ENCODE measurements at places on chromosomes 11 and 22. TPM values are rescaled to one million over a fixed set of nuclear protein-coding genes. Genes with fewer than 3 reads are reported as not detected.

DNA sequence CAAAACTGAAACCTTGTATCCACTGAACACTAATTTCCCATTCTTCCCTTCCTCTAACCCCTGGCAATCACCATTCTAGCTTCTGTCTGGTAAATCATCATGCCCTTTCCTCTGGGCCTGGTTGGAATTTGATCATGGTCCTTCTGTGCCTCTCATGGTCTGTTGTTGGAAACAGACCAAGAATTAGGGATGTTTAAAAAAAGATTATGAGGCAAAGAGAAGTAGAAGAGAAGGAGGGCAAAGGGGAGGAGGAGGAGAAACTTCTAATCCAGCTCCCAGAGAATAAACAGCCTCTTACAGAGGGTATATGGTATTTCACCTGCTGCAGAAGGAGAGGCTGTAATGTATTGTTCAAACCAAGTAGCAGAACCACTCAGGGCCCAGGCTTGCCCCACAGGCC, 10.6 kb downstream of the BCO2 start:
- DNase-seq: no peak

- DNase-seq: no peak
Measured at GRCh38 chr11:119316729-119317591, at the start of gene MCAM. TSS of gene MCAM (minus strand) at chr11:119317130. CDS start at chr11:119317101, 29 bp downstream.

GRCh38 chr22:37803639-37804351, 3.9 kb upstream of the GCAT start:
- DNase-seq: no peak

DNA sequence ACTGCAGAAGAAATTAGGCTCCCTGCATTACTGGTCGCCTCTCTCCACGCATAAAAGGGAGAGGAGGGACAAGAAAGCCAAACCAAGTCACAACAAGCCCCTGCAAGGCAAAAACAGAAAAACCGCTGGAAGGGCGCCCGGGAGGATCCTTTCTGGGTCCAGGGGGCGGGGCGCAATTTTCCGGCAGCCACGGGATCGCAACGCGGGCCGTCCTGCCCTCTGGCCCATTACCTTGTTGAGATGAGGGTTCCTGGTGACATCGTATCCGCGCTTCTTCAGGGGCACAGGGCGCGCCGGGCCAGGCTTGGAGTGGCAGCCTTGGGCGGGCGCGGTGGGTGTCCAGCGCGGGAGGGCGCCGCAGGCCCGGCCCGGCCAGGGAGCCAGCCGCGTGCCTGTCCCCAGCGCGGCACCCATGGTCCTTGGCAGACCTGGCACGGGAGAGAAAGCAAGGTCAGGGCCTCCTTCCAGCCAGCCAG, 847 bp downstream of the ME3 start:
- no peak for DNase-seq

- DNase-seq: no peak
Measured at GRCh38 chr11:69825941-69826340, 6.7 kb upstream of the FGF3 start.

GRCh38 chr11:119882316-119882715, 153.3 kb upstream of the NECTIN1 start:
- DNase-seq: no peak

GRCh38 chr11:61917334-61918109, at the start of gene RAB3IL1:
TSS of gene RAB3IL1 (minus strand) at chr11:61917566. CDS start at chr11:61917367, 199 bp downstream.
- no peak for DNase-seq

DNA sequence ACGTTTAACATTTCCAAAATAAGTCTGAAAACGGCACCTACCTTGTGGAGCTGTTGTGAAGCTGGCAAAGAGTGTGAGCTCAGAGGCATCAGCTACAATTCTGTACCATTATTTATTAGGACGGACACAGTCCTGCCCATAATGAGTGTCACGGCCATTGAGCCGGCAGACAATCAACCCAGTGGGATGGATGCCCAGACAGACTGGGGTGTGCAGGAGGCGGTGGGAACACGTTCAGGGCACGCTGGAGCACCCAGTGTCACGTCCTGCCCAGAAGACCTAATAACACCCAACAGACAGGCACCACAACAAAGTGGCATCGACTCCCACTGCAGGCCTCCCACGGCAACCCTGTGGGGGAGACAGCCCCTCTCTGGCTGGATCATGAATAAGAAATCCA, 34.5 kb downstream of the TPST2 start:
- no peak for DNase-seq

DNA sequence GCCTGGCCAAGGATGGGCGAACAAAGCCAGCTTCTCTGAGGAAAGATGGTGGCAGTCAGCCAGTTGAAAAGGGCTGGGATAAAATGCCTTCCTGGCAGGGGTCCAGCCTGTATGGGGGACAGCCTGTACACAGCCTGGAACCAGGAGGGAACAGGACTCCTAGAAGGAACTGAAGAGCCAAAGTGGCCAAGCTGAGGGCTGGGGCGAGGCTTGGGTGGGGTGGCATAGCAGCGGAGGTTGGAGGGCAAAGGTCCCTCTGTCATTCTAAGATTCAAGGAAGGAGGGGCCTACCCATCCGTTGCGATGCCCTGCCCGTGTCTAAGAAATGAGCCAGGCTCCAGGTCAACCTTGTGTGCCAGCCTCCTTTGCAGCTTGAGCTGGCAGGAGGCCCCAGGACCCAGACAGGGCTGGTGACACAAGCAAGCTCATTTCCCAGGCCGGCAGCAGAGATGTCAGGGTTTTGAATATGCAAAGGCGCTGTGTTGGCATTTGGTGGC, 22.6 kb downstream of the FADD start:
- no peak for DNase-seq

DNA sequence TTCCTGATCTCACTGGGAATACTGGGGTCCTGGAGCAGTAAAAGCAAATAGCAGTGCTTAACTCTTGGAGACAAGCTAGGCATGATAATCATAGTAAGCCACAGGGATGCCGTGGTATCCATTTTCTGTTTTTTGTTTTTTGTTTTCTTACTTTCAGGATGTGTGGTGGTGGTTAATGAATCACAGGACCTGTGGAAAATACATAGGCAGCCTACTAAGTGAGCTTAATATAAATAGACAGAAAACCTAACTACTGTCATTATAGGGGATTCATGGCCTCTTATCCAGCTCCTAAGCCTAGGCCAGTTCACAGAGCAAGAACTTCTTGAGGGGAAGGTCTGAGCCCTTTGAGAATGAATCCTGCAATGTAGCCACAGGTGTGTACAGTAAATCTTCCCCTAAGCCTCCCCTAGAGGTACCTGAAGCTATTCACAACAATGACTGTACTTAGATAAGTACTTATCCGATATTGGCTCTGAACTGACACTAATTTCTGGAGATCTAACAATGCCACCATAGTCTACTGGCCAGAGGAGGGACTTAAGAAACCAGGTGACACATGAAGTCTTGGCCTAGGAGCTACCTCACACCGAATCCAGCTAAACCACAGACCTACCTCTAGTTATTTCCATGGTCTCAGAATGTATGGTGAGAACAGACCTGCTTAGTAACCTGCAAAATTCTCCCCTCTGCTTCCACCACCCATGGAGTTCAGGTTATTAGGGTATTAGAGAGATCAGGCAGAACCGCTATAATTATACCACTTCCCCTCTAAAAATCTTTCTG, 83.6 kb downstream of the ENTHD1 start:
- DNase-seq: no peak

DNA sequence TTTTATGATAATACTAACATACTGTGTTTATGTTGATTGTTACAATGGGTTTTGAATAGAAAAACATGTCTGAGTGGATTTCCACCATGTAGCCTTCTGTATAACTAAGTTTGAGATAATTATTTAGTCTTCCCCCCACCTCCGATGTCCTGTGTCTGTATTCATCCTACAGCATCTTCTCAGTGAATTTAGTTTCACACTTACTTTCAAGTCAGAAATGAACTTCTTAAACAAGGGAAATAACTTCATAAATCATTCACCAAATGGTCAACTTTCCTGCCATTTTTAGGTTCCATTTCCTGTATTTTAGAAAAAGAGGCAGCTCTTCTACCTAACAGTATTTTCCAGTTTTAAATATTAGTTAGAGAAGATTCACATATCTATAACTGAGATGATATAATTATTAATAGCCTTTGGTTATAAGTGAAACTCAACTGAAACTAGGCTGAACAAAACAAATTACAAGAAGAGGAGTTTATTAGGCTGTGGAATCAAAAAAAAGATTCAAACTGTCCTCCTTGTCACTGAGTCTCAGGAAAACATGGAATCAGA, 3.5 kb downstream of the OR51B5 start:
- no peak for DNase-seq

DNA sequence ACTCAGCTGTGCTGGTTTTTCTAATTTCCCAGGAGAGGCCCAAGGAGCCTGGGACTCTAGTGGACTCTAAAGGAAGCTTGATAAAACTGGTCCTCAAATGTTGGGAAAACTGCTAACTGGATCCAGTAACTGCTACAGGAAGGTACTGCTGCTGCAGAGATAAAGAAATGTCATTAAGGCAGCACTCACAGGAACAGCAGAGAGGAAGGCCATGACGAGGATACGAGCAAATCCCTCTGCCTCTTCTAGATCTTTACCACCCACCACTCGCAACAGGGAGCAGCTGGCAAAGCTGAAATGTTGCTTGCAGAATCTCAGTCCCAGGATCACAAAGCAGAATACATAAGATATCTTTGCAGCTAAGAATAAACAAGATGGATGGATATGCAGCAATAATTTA, 23.5 kb downstream of the TTC28 start:
- no peak for DNase-seq

DNA sequence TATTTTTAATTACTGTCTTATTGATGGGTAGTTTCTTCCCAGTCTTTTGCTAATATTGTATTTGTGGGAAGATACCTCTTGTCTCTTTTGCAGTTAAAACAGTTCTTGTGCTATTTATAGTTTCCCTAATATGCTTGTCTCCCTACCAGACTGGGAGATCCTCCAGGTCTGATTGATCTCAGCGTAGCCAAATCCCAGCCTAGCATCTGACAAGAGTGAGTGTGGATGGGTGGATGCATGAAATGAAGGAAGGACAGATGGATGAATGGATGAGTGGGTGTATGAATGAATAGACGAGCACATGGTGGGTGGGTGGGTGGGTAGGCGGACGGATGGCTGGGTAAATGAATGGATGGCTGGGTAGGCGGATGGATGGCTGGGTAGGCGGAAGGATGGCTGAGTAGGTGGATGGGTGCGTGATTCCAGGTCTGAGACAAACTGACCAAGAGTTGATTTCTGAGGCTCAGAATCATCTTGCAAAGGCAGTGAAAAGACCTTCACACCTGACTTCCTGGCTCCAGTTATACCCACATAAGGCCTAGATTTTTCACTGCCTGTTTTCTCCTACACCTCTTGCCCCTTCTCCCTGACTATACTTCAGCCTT, 11.4 kb downstream of the DNAJB13 start:
- DNase-seq: no peak

GRCh38 chr11:8258784-8259183, 4.9 kb downstream of the LMO1 start:
- DNase-seq: no peak

DNA sequence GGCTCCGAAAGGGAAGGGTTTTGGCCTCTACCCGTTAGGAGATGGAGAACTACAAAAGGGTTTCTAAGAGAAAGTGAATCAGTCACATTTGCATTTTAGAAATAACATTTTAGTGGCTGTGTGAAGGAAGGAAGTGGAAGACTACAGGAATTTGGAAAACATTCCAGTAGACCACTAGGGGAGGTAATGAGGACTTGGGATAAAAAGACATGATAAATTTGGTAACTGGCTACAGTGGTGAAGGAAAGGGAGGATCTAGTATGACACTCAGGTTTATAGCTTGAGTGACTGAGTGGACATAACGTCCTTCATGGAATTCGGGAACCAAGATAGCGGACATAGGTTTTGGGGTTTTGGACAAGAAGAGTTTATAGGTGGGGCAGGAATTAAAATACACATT, 7.0 kb upstream of the RRM1 start:
- DNase-seq: no peak

GRCh38 chr11:95268391-95268790, 37.4 kb upstream of the SESN3 start:
- DNase-seq: no peak

- DNase-seq: no peak
Measured at GRCh38 chr11:62115085-62115694, 8.6 kb upstream of the INCENP start.

DNA sequence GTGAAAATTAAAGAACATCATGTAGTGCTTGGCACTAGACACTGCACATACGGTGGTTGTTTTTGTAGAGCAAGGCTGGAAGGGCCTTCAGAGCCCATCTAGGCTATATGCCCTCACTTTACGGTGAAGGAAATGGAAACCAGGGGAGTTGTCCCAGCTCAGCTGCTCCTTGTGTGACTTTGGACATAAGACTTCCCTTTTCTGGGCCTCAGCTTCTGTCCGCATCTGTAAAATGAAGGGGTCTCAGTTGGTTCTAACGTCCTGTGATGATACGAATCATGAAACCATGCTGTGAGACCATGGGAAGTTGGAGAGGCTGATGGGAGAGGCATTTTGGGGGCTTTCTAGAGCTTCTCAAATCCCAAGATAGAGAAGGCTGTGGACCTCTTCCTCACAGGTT, 4.7 kb downstream of the KCNE3 start:
- no peak for DNase-seq

CDC42EP2 gene
- 13.6 TPM for polyA plus RNA-seq

SLC22A25 gene
- polyA plus RNA-seq: not detected

CHRM1 gene
- 0.12 TPM for polyA plus RNA-seq

SLC16A8 gene
- polyA plus RNA-seq: 0.76 TPM

JAML gene
- 2.6 TPM for polyA plus RNA-seq

SLC35E4 gene
- 1.8 TPM for polyA plus RNA-seq

CARD18 gene
- polyA plus RNA-seq: not detected

PRCP gene
- polyA plus RNA-seq: 250 TPM

C1QTNF5 gene
- polyA plus RNA-seq: 22.0 TPM

APOL6 gene
- polyA plus RNA-seq: 3.4 TPM

LIF gene
- polyA plus RNA-seq: 2.3 TPM

PIH1D2 gene
- 11.0 TPM for polyA plus RNA-seq

CARNS1 gene
- polyA plus RNA-seq: 4.4 TPM

CD3D gene
- polyA plus RNA-seq: not detected
